CD4-positive, alpha-beta T cell (primary cell): ENCODE measurements at places on chromosomes 16 and 17. TPM values are rescaled to one million over a fixed set of nuclear protein-coding genes. Genes with fewer than 3 reads are reported as not detected.

OSGIN1 gene
- total RNA-seq, result 2.6 TPM

DNA sequence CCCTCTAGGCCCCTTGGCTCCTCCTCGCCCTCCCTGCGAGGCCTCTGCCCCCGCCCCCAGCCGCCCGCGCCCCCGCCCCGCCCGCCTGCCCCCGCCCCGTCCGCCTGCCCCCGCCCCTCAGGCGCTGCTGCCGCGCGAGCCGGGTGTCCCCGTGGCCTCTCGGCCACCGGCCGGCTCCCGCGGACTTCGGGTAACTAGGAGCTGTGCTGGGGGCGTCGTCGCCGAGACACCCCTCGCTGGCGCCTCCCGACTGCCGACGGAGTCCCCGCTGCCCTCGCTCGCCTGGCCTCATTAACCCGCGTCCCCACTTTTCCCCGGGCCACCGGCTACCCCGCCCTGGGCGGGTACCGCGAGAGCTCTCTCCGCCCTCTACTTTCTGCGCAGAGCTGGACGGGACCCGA lies at the start of gene TLCD1:
TSS of gene TLCD1 (minus strand) at position 8 of the 401 bp plus-strand sequence. CDS start 136 bp downstream, outside the sequence.
- peak; percentile 73 for DNase-seq
- peaks cover 40% of the 10 kb centered on the region for H3K36me3 ChIP-seq
- H3K27me3 ChIP-seq, result no peaks in the 10 kb centered on the region
- H3K27ac ChIP-seq, result peak within 1 kb of the TSS; percentile 100
- H3K4me3 ChIP-seq, result peak within 1 kb of the TSS; percentile 75

DNA sequence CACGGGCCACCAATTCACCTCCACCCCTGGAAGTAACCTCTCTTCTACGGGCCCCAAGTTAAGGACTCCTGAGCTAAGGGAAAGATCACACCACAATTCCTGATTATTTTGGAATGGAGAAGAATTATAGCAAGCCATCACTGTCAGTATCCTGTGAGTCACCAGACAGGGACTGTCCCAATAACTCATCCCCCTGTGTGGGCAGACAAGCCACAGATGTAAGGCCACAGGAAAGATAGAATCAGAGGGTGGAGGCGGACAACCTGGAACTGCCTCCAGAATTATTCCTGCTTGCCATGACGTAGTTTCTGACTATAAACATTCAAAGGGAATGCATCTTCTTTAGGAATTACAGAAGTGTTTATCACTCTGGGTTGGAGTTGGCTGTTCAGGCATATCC lies 5.8 kb upstream of the MYO1D start:
- no peaks in the 10 kb centered on the region for H3K4me1 ChIP-seq
- no peak for DNase-seq
- H3K27ac ChIP-seq, result no peak overlapping the region
- H3K27me3 ChIP-seq, result no peaks in the 10 kb centered on the region
- no peaks in the 10 kb centered on the region for H3K36me3 ChIP-seq
- no peak overlapping the region for H3K4me3 ChIP-seq

P2RX1 gene
- total RNA-seq, result 1.0 TPM

DNA sequence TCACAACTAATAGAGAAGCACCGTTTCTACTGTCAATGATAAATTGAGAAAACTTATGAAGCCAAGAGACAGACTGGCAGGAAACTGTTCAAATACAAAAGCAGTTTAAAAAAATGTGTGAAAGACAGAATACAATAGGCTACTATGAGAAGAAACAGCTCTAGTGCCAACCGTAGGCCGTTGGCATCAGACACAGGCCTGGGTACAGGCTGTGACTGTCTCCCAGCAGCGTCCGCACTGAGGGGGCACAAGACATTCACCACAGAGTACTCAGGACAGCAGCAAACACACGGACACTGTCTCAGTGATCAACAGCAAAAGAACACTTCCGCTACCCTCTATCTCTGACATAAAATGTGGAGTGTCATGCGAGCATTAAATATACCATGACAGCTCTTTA lies 7.8 kb upstream of the C1QBP start:
- H3K27ac ChIP-seq, result no peak overlapping the region
- H3K4me1 ChIP-seq, result no peaks in the 10 kb centered on the region
- no peak overlapping the region for H3K4me3 ChIP-seq
- H3K36me3 ChIP-seq, result peaks cover 56% of the 10 kb centered on the region

TAT gene
- not detected for total RNA-seq

DNA sequence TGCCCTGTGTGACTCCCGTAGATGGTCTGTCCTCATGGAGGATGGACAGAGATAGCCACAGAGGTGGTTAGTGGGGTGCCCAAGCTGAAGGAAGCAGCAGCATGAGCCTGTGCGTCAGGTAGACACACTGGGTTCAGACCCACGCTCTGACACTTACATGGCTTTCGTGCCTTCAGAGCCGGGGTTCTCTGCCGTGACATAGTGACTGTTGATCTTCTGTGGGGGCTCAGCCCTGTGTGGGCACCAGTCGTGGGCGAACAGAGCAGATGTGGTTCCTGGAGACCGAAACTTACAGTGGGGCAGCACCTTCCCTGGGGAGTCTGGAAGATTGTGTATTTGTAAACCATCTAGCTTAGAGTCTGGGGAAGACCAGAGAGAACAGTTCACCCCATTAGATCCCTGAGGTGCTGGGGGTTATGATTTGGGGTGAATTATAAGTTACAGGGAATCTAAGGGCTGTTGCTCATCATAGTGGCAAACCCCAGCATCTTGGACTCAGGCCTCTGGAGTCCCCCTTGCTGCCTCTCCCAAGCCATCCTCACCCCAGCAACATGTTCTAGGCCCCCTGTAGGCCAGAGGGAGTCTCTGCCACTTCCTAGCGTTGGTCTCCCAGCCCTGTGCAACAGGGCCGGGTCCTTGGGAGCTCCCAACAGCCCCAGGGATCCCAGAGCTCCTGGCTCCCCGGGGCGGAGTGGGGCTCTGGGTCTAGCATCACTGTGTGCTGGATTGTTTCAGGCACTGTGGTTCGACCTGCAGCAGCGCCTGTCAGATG lies 28.6 kb downstream of the NECAB2 start:
- no peaks in the 10 kb centered on the region for H3K4me1 ChIP-seq
- no peak overlapping the region for H3K27ac ChIP-seq
- no peaks in the 10 kb centered on the region for H3K27me3 ChIP-seq
- no peak overlapping the region for H3K4me3 ChIP-seq
- DNase-seq, result no peak

FAM171A2 gene
- total RNA-seq, result 0.08 TPM

DNA sequence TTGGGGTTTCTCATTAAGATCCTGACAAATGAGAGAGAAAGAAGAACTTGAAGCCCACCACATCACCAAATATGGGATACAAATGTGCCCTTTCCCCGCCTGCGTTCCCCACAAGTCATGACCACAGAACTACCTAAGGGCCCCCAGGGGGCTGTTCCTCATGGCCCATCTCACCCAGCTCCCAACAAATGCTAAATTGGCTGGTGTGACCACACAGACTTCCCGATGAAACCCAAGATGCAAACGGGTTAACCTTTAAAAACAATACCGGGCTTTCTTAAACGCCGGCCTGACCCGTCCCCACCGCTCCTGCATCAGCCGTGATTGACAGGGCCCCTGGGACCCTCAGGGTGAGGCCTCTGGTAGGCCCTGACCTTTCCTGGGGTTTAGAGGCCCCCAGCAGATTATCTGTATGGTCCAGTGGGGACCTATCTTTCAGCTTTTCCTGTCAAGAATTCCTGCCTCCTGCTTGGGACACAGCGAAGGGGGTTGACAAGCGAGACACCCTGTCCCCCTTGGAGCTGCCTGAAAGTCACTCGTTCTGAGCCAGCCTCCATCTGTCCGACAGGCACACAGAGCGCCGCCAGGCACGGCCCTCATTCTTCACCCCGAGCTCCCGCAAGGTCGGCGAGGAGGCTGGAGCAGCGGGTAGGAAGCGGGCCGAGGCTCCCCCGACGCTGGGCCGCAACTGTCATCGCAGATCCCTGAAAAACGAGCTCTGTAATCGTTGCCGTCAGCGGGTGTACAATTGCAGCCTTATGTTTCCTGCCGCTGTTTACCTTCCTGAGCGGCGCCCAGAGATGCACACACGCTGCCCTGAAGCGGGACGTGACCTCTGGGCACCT lies 300.1 kb downstream of the FOXL1 start:
- no peaks in the 10 kb centered on the region for H3K36me3 ChIP-seq
- H3K4me1 ChIP-seq, result no peaks in the 10 kb centered on the region
- no peak overlapping the region for H3K27ac ChIP-seq
- no peak for DNase-seq

GRCh38 chr17:38419508-38419981 lies 8.7 kb upstream of the ARHGAP23 start:
- no peak overlapping the region for H3K4me3 ChIP-seq
- H3K27me3 ChIP-seq, result peaks cover 57% of the 10 kb centered on the region
- no peak overlapping the region for H3K27ac ChIP-seq
- DNase-seq, result no peak
- H3K4me1 ChIP-seq, result peaks cover 15% of the 10 kb centered on the region

GRCh38 chr17:51507444-51507843 lies 247.1 kb downstream of the UTP18 start:
- DNase-seq, result no peak
- no peak overlapping the region for H3K4me3 ChIP-seq

CNTNAP4 gene
- total RNA-seq, result not detected

SPATA22 gene
- total RNA-seq, result 0.92 TPM

GRCh38 chr17:12622726-12623125 lies 43.0 kb upstream of the MYOCD start:
- no peak overlapping the region for H3K27ac ChIP-seq
- no peaks in the 10 kb centered on the region for H3K36me3 ChIP-seq
- H3K4me3 ChIP-seq, result no peak overlapping the region
- no peak for DNase-seq
- no peaks in the 10 kb centered on the region for H3K4me1 ChIP-seq

DNA sequence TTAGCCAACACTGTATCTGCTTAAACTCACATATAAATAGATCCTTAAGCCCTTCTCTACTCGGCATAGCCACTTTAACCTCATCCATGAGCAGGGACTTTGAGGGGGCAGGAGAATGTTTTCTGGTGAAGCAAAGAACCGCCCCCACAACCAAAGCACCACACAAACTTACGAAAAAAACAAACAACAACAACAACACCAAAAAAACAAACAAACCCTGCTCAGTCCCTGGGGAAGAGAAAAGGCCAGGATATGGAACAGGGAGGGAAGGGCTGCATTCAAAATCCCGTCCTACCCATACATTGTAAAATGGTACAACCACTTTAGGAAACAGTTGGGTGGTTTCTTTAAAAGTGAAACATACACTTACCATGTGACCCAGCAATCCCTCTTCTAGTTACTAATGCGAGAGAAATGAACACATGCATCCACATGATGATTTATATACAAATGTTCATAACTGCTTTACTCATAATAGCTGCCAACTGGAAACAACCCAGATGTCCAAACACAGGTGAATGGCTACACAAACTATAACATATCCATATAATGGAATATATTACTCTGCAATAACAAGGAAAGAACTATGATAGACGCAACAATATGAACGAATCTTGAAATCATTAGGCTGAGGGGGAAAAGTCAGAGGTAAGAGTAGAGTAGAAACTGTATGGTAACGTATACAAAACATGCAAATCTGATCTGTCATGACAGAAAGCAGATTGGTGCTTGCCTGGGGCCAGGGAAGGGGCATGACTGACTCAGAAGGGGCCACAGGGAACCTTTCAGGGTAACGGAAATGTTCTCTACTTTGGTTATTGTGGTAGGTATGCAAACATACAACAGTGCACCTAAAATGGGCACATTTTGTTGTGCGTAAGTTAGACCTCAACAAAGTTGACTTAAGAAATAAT lies 37.7 kb upstream of the TOB1 start:
- peak; percentile 74 for DNase-seq
- H3K36me3 ChIP-seq, result no peaks in the 10 kb centered on the region
- H3K27me3 ChIP-seq, result no peaks in the 10 kb centered on the region
- H3K4me1 ChIP-seq, result peaks cover 75% of the 10 kb centered on the region
- H3K4me3 ChIP-seq, result no peak overlapping the region
- no peak overlapping the region for H3K27ac ChIP-seq

GRCh38 chr16:83714286-83714685 lies 93.5 kb upstream of the HSBP1 start:
- H3K27me3 ChIP-seq, result peaks cover 5% of the 10 kb centered on the region
- no peak for DNase-seq
- H3K36me3 ChIP-seq, result no peaks in the 10 kb centered on the region
- no peak overlapping the region for H3K4me3 ChIP-seq
- H3K4me1 ChIP-seq, result no peaks in the 10 kb centered on the region
- no peak overlapping the region for H3K27ac ChIP-seq

DNA sequence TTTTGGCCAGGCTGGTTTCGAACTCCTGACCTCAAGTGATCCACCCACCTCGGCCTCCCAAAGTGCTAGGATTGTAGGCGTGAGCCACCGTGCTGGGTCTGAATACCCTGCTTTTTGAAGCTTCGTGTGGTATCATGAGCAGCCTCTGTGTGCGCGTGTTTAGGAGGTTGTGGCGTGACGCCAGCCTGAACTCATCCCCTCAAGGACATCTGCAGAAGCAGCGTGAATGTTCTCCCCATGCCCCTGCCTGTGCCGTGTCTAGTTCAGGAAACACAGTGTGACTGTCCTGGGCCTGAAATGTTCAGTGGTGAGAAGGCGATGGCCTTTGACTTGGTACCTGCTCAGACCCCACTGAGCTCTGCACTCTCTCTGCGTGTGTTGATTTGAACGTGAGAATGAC lies 35.6 kb downstream of the RNF213 start:
- no peaks in the 10 kb centered on the region for H3K27me3 ChIP-seq
- H3K27ac ChIP-seq, result no peak overlapping the region
- peaks cover 3% of the 10 kb centered on the region for H3K4me1 ChIP-seq
- H3K4me3 ChIP-seq, result no peak overlapping the region

CIAO2B gene
- total RNA-seq, result 70.4 TPM

SALL1 gene
- not detected for total RNA-seq

USP36 gene
- 489 TPM for total RNA-seq

WNT9B gene
- not detected for total RNA-seq

DNA sequence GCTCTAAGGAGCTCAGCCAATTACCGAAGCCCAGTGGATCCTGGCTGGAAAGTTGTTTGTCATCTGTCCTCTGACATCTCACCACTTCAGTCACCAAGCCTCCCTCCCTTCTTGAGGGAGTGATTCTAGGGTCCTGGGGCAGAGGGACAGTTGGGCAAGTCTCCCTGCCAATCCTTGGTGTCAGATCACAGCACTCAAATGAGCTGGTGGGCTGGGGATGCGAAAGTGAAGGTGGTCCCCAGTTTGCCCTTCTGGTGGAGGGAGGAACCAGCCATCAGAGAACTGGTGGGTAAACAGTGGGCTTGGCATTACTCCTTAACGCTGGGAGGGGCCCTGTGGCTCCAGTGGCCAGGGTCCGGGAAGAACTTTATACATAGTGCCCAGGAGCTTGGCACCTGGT lies 4.4 kb upstream of the CALB2 start:
- H3K27me3 ChIP-seq, result peaks cover 15% of the 10 kb centered on the region
- no peak overlapping the region for H3K4me3 ChIP-seq
- no peaks in the 10 kb centered on the region for H3K36me3 ChIP-seq
- DNase-seq, result no peak
- no peak overlapping the region for H3K27ac ChIP-seq
- H3K4me1 ChIP-seq, result peaks cover 9% of the 10 kb centered on the region

CLEC3A gene
- not detected for total RNA-seq

GRCh38 chr17:45770632-45771270 lies 13.4 kb upstream of the CRHR1 start:
- DNase-seq, result no peak
- no peak overlapping the region for H3K27ac ChIP-seq
- H3K36me3 ChIP-seq, result no peaks in the 10 kb centered on the region
- peaks cover 29% of the 10 kb centered on the region for H3K27me3 ChIP-seq

GRCh38 chr17:30580916-30581315 lies 103.7 kb downstream of the GOSR1 start:
- no peak for DNase-seq
- H3K27me3 ChIP-seq, result no peaks in the 10 kb centered on the region
- H3K27ac ChIP-seq, result no peak overlapping the region
- H3K4me3 ChIP-seq, result no peak overlapping the region

TNFSF13 gene
- 1.7 TPM for total RNA-seq

PRR35 gene
- not detected for total RNA-seq

RNF222 gene
- 1.2 TPM for total RNA-seq
